ENCODE measurements at places on chromosomes 4 and X.

GRCh38 chr4:64715741-64716140, 306.5 kb upstream of the TECRL start:
- no peak for DNase-seq

GRCh38 chr4:176054942-176055341, 10.7 kb upstream of the WDR17 start:
- DNase-seq = no peak

- DNase-seq = no peak
Measured at GRCh38 chr4:147773261-147774184, 41.6 kb downstream of the ARHGAP10 start.

DNA sequence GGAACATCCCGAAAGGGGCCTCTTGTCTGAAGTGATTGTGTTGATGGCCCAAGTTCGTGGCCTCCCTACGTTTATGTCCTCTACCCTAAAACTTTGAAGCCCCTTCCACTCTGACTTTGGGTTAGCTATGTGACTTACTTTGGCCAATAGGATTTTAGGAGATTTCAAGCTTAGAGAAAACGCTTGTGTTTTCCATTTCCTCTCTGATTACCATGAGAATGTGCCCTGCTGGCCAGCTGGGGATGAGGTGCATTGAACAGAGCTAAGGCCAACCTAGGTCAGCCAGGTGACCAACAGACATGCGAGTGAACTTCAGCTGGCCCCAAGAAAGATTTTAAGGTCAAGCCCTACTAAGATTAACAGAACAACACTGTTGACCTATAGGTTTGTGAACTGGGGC, 82.4 kb downstream of the SLC2A9 start:
- no peak for DNase-seq

DNA sequence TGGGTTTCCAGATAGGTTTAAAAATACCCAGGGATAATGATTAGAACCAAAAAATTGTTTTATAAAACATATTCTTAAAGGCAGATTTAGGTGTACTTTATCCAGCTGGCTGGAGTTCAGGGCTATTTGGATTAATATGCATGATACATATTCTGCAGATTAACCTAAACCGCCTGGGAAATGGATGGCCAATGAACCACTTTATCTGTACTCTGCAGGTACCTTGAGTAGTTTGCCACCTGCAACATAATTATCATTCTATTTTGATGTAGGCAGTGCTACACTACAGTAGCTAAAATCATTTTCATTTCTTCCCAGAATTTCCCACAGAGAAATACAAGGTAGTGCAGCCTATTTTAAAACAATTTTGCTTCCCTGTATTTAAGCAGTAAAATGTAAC, 683.2 kb upstream of the GNPDA2 start:
- DNase-seq = no peak

DNA sequence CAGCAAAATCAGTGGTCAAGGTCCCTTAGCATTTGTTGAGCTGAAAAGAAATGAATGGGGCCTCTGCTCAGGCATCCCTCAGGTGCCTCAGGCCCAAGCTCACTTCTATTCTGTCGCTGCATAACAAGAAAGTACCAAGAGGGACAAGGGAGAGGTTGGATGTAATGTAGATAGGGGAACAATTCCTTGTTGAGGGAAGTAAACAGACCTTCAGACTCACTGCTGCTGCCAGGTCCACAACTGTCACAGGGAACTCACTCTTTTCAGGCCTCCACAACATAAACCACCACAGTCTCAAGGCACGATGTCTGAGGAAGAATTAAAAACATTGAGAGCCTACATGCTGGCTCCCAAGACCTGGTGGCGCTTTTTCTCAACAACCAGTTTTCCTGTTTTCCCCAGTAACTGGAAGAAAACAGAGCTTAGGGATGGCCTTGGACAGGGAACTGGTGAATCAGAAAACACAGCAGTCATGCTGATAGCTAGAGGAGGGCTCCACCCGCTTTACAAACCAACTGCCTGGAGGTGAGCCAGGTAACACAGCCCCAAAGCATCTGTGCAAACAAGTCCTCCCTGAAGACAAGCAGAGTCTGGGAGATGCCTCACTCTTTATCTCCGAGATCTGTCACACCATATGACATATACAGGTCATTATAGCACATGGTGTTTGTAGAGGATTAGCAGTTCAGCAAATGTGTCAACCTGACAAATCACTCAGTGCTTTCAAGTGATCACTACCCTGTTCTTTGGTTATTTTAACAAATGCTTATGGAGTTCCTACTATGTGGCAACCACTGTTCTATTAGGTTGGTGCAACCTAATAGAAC, 14.3 kb upstream of the AWAT1 start:
- no peak for DNase-seq

All from WERI-Rb-1 (cell line).